Forelimb muscle (tissue), 1 donor: ENCODE measurements at places on chromosomes 16 and 17. TPM values are rescaled to one million over a fixed set of nuclear protein-coding genes. Genes with fewer than 3 reads are reported as not detected.

- peak; percentile 20 for DNase-seq
Observed at GRCh38 chr17:27862840-27863239, 30.3 kb downstream of the LYRM9 start.

Gene MAPT
- 12.3 TPM for polyA plus RNA-seq

Gene NPIPB6
- polyA plus RNA-seq = 2.0 TPM

Gene CEP20
- 20.9 TPM for polyA plus RNA-seq

- DNase-seq = no peak
Observed at GRCh38 chr16:66942981-66943380, 7.7 kb downstream of the CES2 start.
